ENCODE measurements at places on chromosomes 1 and 21.
A peak's percentile ranks its signal among the peaks of the same experiment; 100 is the strongest.

GRCh38 chr1:205561501-205562203, 57.2 kb downstream of the CDK18 start:
- no peak for DNase-seq

DNA sequence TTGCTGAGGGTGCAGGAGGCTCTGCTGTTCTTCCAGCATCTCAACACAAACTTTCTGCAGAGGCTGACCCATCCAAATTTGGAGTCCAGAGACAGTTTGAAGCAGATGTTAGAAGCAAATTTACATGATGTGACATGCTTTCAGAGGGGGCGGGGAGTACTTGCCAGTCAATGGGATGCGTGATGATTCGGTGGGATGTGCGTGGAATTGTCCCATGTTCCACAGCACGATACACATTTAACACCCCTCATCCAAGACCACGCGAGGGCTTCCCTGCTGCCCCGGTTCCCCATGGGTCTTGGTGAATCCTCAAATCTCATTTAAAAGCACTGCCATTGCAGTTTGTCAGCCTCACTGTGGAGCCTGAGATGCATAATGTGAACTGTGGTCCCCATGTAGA, 78.6 kb upstream of the TLR5 start:
- no peak for DNase-seq

DNA sequence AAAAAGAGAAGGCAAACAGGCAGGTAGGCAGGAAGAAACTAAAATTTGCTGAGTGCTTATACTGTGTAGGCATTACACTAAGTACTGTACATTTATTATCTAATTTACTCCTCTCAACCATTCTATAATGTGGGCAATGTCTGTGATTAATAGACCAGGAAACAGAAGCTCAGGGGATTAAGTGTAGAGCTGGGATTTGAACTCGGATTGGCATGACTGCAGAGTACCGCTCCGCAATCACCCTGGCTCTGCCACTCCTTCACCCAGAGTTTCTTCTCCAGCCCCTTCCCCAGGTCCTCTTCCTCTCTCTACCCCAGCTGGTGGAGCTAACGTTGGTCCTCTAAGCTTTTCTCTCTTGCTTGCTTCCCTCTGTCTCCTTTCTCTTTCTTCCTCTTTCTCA, 11.5 kb upstream of the S100A2 start:
- no peak for DNase-seq

GRCh38 chr1:213987422-213987926, 299 bp upstream of the PROX1 start:
- peak; percentile 19 for DNase-seq
